ENCODE measurements at places on chromosomes 7 and 10. TPM values are rescaled to one million over a fixed set of nuclear protein-coding genes. Genes with fewer than 3 reads are reported as not detected.

GRCh38 chr10:91409869-91410637 is at the start of gene HECTD2:
TSS of gene HECTD2 (plus strand) at chr10:91410344. CDS start at chr10:91410439, 95 bp downstream.
- H3K4me1 ChIP-seq: peaks cover 14% of the 10 kb centered on the region
- peak; percentile 17 for DNase-seq
- H3K4me3 ChIP-seq: peak within 1 kb of the TSS; percentile 89
- H3K27ac ChIP-seq: peak within 1 kb of the TSS; percentile 96
- no peaks in the 10 kb centered on the region for H3K36me3 ChIP-seq

GRCh38 chr10:29522061-29522855 is 112.5 kb downstream of the SVIL start:
- peaks cover 50% of the 10 kb centered on the region for H3K36me3 ChIP-seq
- H3K4me3 ChIP-seq: peak overlapping the region; percentile 33
- peaks cover 22% of the 10 kb centered on the region for H3K4me1 ChIP-seq
- no peaks in the 10 kb centered on the region for H3K27me3 ChIP-seq
- no peak for DNase-seq

GRCh38 chr10:29619241-29619669 is 15.5 kb downstream of the SVIL start:
- DNase-seq: no peak
- H3K27me3 ChIP-seq: no peaks in the 10 kb centered on the region

DNA sequence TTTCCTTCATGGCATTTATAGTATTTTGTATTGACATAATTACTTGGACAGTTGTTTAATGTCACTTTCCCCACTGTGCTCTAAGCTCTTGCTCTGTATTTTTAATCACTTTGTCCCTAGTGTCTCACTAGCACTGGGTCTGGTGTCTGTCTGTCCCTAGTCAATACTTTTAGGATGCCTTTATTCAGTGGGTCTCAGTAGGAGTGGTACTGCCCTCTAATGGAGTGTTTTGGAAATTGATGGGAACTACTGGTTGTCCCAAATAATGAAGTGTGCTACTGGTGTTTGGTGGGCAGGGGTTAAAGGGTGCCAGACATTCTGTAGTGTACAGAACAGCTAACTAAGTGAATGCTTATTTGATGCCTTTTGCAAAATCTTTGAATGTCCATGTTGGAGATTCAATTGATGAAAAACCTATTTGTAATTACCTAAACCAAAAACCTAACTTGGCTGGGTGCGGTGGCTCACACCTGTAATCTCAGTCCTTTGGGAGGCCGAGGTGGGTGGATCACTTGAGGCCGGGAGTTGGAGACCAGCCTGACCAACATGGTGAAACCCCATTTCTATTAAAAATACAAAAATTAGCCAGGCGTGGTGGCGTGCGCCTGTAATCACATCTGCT is 33.3 kb downstream of the CDK14 start:
- H3K4me3 ChIP-seq: no peak overlapping the region
- no peak overlapping the region for H3K27ac ChIP-seq
- DNase-seq: no peak
- H3K4me1 ChIP-seq: peaks cover 4% of the 10 kb centered on the region

Gene AGR2
- 25.2 TPM for total RNA-seq

DNA sequence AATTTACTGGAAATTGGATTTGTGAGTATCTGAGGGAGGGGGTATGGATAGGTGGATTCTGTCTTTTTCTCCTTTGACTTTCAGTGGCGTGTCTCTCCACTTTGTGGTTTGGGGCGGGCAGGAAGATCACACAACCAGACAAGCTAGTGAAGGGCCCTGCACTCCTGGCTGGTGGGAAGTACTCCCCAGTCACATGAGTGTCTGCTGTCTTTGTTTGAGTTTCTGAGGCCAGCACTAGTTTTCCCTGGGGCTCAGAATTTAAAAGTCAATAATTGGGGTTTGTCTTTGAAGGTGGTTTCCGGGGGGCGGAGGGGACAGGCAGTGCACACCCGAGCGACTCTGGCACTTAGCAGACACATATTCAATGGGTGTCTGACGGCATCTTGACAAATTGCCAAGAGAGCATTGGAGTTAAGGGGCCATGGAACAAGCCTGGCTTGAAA is 120.1 kb downstream of the WDFY4 start:
- H3K4me1 ChIP-seq: no peaks in the 10 kb centered on the region
- no peak overlapping the region for H3K4me3 ChIP-seq
- no peak overlapping the region for H3K27ac ChIP-seq
- DNase-seq: no peak
- H3K27me3 ChIP-seq: no peaks in the 10 kb centered on the region

Gene HEPACAM2
- total RNA-seq: not detected

Gene AHR
- total RNA-seq: 131 TPM

DNA sequence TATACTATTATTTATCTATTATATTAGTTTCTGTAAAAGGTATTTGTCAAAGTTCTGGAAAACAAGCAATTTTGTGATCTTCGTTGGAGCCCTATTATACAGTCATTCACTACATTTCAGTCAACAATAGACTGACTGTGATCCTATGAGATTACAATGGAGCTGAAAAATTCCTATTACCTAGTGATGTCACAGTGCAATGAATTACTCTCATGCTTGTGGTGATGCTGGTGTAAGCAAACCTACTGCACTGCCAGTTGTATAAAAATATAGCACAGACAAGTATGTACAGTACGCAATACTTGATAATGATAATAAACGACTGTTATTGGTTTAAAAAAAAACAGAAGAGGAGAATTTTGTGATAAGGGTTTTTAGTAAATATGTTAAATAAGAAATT is 21.4 kb downstream of the OR6V1 start:
- no peak overlapping the region for H3K27ac ChIP-seq
- no peak overlapping the region for H3K4me3 ChIP-seq
- H3K36me3 ChIP-seq: no peaks in the 10 kb centered on the region
- H3K4me1 ChIP-seq: no peaks in the 10 kb centered on the region

GRCh38 chr7:147509541-147510200 is 1080.9 kb upstream of the C7orf33 start:
- no peak overlapping the region for H3K27ac ChIP-seq
- H3K4me3 ChIP-seq: no peak overlapping the region
- no peaks in the 10 kb centered on the region for H3K4me1 ChIP-seq
- DNase-seq: no peak
- H3K36me3 ChIP-seq: no peaks in the 10 kb centered on the region

DNA sequence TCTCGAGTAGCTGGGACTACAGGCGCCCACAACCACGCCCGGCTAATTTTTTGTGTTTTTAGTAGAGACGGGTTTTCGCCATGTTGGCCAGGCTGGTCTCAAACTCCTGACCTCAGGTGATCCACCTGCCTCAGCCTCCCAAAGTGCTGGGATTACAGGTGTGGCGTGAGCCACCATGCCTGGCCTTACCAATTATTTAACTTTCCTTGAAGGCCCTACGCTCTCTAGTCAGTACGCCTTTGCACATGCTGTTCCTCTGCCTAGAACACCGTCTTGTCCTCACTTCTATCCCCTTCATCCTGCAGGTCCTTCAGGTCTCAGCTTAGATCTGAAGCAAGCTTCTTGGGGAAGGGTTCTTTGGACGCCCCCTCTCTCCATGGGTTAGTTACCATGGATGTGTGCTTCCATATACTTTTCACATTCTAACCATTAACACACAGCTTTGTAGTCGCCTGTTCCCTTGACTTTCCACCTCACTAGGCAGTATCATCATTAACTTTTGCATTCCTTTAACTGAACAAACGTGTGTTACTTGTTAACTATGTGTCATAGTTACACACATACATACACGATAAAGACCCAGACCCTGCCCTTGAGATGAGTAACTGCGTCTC is 592 bp upstream of the ATP6V1F start:
- peak overlapping the region; percentile 79 for H3K4me3 ChIP-seq
- no peak for DNase-seq
- H3K4me1 ChIP-seq: peaks cover 20% of the 10 kb centered on the region
- H3K27me3 ChIP-seq: no peaks in the 10 kb centered on the region
- H3K27ac ChIP-seq: no peak overlapping the region

Gene ANKRD1
- 2.8 TPM for total RNA-seq

Gene CHCHD2
- total RNA-seq: 311 TPM

GRCh38 chr7:45389073-45389872 is 184.9 kb upstream of the ADCY1 start:
- no peak for DNase-seq
- H3K27ac ChIP-seq: no peak overlapping the region
- no peak overlapping the region for H3K4me3 ChIP-seq
- no peaks in the 10 kb centered on the region for H3K27me3 ChIP-seq
- no peaks in the 10 kb centered on the region for H3K36me3 ChIP-seq
- H3K4me1 ChIP-seq: no peaks in the 10 kb centered on the region

- H3K27me3 ChIP-seq: no peaks in the 10 kb centered on the region
- peak within 1 kb of the TSS; percentile 71 for H3K4me3 ChIP-seq
- DNase-seq: no peak
Observed at GRCh38 chr10:23344241-23344841, at the start of gene C10orf67. TSS of gene C10orf67 (minus strand) at chr10:23344797. CDS start at chr10:23344774, 23 bp downstream.

All from thoracic aorta (tissue), 2 donors.